Endothelial cell of umbilical vein (primary cell): ENCODE measurements at places on chromosomes 11 and 22.

- no peak for DNase-seq
Observed at GRCh38 chr11:128962896-128963295, 20.2 kb upstream of the TP53AIP1 start.

- DNase-seq: no peak
Observed at GRCh38 chr11:41497974-41498373, 38.5 kb upstream of the LRRC4C start.

DNA sequence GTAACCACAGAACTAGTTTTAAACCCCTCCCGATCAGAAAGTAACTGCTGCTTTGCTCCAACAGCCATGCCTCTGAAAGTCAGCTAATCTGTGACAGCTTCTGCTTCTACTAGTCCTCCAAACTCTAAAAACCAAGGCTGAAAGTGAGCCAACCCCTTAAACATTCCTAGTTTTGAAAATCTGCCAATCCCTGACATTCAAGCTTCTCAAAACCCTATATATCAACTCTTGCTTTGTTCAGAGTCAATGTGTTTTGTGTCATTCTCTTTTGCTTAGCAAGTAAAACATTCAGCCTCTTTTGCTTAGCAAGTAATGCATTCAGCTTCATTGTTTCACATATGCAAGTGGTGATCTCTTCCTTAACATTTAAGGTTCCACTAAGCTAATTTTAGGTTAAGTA is 56.9 kb downstream of the ATG16L2 start:
- DNase-seq: no peak

- peak; percentile 97 for DNase-seq
Observed at GRCh38 chr11:75468534-75469340, 35.7 kb upstream of the KLHL35 start.

- peak; percentile 50 for DNase-seq
Observed at GRCh38 chr22:46036558-46037408, 59.8 kb upstream of the WNT7B start.

- DNase-seq: no peak
Observed at GRCh38 chr11:36000616-36001190, 56.8 kb downstream of the LDLRAD3 start.

DNA sequence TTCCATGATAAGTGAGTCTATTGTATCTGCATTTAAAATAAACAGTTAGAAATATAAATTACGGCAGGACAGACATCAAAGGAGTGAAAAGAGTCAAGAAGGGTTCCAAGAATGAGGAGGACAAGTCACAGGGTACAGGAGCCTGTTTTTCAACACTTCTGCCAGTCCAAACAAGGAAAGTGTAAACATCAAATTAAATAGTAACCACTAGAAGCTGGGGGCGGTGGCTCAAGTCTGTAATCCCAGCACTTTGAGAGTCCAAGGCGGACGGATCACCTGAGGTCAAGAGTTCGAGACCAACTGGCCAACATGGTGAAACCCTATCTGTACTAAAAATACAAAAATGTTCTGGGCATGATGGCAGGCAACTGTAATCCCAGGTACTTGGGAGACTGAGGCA is 219.6 kb downstream of the LUZP2 start:
- DNase-seq: no peak

DNA sequence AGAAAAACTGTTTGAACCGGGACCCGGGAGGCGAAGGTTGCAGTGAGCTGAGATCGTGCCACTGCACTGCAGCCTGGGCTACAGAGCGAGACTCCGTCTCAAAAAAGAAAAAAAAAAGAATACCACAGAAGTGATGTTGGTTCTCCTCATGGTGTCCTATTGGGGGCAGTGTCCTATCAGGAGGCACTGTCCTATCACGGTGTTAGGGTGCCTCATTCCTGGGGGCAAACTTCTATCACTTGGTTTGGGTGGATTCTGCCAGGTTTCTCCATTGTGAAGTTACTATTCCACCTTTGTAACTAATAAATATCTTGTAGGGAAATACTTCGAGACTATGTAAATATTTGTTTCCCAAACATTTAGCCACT is 19.6 kb downstream of the PRR14L start:
- DNase-seq: no peak

- DNase-seq: no peak
Observed at GRCh38 chr11:95193541-95193940, 37.5 kb downstream of the SESN3 start.

- peak; percentile 79 for DNase-seq
Observed at GRCh38 chr11:110305169-110306018, 9.0 kb upstream of the RDX start.

DNA sequence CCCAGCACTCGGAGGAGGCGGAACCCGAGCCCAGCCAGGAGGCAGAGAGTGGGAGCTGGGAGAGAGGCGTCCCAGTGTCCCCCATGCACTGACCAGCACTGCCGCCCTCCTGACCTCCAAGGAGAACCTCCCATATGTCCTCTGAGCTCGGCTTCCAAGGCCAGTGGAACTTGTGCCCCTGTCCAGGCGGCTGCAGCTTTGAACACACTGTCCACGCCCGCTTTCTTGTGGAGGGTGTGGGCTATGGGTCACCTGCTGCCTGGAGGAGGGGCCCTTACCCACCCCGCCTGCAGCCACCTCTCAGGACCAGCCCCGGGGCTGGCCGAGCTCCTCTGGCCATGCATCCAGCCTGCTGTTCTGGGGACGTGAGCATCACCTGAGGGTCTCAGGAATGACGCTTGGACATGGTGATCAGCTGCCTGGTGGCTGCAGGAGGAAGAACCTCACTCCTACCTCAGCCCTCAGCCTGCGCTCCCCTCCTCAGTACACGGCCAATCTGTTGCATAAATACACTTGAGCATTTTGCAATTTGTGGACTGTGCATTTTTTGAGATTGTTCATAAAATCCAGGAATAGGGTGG is 22.2 kb upstream of the MUC5B start:
- DNase-seq: no peak

DNA sequence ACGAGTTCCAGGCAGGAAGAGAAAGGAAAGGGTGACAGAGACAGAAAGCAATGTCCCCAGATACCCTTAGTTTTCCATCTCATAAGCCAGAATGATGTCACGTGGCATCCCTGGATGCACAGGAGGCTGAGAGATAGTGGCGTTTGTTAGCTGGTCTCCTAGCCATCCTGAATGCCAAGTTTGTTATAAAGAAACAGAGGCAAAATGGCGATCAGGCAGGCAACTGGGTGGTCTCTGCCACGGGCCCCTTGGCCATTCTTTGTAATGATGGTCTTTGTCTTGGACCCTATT is 5.3 kb downstream of the SMIM38 start:
- no peak for DNase-seq

GRCh38 chr11:93718057-93718563 is 23.2 kb downstream of the TAF1D start:
- DNase-seq: peak; percentile 82

- peak; percentile 24 for DNase-seq
Observed at GRCh38 chr11:62958547-62959421, 26.0 kb downstream of the SLC22A6 start.

DNA sequence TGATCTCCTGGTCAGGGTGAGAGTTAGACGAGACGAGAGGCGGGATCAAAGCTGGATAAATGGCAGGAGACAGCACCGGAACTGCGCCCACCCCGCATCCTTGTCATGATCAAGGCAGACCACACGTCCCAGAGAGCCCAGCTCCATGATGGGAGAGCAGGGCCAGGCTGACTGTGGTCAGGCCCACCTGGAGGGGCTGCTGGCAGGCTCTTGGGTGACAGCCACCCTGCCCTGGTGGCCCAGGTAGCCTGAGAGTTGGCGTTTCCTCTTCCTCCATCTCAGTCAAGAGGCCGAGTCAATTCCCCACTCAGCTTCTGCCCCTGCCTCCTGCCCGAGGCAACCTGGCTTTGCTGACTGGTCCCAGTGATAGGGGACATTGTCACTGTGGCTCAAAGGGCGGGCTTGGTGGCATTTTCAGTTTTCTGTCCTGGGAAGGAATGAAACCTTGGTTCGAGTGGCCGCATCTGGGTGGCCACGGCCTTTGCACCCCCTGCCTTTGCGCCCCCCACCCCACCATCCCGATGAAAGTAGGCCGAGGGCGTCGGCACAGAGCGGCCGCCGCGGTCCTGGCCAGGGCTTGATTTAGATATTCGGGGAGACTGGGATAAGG is 60.8 kb upstream of the PPARA start:
- no peak for DNase-seq
